Neural progenitor cell (in vitro differentiated cells): ENCODE measurements at places on chromosomes 3 and 15. TPM values are rescaled to one million over a fixed set of nuclear protein-coding genes. Genes with fewer than 3 reads are reported as not detected.

OGG1 gene
- total RNA-seq, result 15.8 and 33.8 TPM in 2 replicates

SCN11A gene
- total RNA-seq, result 0.69 and 0.81 TPM in 2 replicates

DNA sequence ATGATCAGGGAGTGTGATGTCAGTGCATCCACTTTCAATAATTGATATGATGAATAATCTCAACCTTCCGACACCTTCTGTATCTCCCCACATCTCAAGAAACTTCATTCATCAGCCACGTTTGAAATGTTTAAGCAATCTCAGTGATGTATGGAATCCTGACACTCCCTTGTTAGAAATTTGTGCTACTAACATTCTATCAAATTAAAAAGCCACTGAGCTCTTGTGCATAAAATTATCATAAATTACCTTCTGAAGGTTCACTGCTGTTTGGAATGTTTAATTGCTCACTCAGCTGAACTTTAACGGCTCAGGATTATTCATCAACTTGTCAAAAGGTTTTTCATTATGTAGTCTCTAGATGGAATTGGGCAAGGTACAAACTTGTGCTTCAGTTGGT, 108.4 kb upstream of the DPH6 start:
- DNase-seq, result no peak

DNA sequence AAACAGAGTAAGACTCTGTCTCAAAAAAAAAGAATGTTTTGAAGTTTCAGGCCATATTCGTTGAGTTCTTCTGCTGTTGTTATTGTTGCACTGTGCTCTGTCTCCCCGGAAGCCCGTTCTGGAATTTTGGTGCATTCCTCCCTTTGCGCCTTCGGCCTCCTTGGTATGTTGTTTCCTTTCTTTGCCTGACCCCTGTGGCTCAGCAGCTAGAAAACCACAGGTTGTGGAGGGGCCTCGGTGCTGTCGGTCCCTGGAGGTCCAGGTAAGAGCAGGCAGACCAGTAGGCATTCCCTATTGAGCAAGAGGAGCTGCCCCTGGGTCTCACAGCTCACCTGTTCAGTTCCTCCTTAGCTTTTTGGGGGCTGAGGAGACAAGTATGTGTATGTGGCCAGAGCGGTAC, 51.0 kb upstream of the DLG1 start:
- DNase-seq, result peak; percentile 61

- no peak for DNase-seq
Measured at GRCh38 chr15:92073044-92073785, 219.7 kb downstream of the SLCO3A1 start.

DNA sequence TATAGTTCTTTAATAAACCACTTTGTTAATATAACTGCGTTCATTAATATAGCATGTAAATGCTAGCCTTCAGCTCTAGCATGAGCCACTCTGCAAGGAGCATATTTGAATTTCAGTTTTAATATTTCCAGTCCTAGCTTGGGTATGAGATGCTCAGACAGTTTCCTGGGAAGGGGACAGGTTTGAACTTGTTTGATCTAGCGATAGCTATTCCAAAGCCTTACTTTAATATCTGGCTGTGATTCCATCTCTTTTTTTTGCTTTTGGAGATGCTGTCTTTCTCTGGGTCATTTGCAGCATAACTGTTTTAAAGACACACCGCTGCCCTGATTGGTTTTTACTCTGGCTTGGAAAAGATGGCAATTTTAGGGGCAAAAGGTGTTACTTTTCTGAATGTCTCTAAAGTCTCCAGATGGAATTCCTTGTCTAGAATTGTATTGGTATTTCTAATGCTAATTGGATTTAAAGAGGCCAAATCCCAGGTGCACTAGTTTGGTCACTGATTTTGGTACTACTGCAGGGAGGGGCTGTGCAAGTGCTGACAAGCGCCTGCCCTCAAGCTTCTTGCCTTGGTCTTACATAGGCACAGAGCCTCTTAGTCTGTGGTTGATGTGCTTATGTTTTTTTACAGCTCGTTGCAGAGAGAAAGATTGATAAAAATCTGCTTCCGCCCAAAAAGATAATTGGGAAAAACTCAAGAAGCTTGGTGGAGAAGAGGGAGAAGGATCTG, 2.8 kb downstream of the NISCH start:
- DNase-seq, result no peak

GRCh38 chr15:59622289-59622688, 10.7 kb downstream of the GCNT3 start:
- DNase-seq, result peak; percentile 55

GRCh38 chr15:92168066-92168683, 225.5 kb upstream of the ST8SIA2 start:
- DNase-seq, result no peak

ANKRD34C gene
- total RNA-seq, result not detected in 2 replicates

EHHADH gene
- total RNA-seq, result 3.6 and 3.7 TPM in 2 replicates

GRCh38 chr15:101013769-101014675, 94.9 kb downstream of the LRRK1 start:
- DNase-seq, result no peak

SEMA3B gene
- total RNA-seq, result 0.80 and 8.6 TPM in 2 replicates

DNA sequence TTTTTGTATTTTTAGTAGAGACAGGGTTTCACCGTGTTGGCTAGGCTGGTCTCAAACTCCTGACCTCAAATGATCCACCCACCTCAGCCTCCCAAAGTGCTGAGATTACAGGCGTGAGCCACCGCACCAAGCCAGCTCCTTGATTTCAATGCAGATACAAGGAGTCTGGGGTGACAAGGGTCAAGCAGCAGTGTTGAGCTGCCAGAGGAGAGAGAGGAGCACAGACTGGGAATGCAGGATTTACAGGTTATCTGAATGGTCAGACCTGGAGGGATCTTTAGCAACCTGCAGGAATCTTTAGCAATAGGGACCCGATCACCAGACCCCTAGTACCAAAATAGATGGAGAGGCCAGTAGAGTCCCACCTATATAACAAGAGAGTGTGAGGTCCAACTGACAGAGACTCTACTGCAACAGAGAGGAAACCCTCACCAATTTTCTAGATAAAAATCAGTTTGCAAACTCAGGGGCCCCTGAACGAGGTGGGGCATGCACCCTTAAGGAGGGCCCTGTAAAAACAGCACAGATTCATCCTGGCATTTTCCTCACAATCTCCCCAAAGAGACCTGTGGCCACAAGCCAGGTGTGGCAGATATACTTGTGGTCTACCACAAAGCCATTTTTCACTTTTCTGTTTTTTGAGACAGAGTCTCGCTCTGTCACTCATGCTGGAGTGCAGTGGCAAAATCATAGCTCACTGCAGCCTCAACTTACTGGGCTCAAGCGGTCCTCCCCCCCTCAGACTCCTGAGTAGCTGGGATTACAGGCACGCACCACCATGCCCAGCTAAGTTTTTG, 10.7 kb upstream of the SHISA5 start:
- no peak for DNase-seq

LSAMP gene
- 13.3 and 18.0 TPM in 2 replicates for total RNA-seq

DNA sequence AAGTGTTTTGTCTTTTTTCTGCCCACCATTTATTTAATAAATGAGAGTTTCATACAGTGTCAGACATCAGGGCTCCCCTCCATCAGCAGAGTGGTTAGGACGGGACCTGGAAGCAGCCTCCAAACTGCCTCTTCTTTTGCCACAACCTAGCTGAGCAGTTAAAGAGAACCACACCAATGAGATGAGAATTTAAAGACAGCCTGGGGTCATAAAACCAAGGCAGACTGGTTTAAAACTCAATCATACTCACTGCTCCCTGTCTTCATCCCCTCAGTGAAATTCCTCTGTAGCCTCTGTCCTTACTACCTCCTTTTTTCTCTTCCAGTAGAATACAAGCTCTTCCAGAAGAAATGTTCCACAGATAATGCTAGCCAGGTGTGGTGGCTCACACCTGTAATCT, 78.7 kb downstream of the WWTR1 start:
- DNase-seq, result no peak

GRCh38 chr3:15611018-15611417, 9.5 kb downstream of the BTD start:
- no peak for DNase-seq

IQCH gene
- total RNA-seq, result 6.4 and 21.0 TPM in 2 replicates

GRCh38 chr3:104961851-104962250, 404.9 kb upstream of the ALCAM start:
- DNase-seq, result no peak

GRCh38 chr3:100813828-100814227, 104.5 kb downstream of the TFG start:
- no peak for DNase-seq

GRCh38 chr3:23550402-23550801, 255.4 kb upstream of the UBE2E1 start:
- DNase-seq, result no peak

DNA sequence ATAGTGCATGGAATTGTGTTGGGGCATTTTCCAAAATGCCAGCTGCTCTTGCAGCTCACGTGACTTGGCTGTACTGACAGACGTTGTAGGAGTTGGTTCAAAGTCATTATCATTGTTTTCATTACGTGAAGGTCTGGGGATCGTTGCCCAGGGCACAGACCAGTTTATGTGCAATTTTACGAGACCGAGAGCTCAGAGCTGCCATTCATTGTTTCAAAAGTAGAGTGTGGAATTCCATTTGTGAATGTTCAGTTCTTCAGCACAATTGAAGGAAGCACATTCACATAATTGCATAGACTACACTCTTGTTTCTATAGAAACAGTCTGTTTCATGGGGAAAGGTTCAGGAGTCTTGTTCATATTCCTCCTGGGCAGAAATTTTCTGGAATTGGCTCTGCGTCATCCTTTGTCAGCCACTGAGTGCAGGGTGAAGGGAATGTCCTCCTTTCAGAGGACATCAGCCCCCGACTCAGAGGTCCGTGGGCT, 54.5 kb downstream of the GABRG3 start:
- DNase-seq, result no peak

- DNase-seq, result no peak
Measured at GRCh38 chr15:80531796-80532195, 127.6 kb downstream of the ARNT2 start.

CEP19 gene
- total RNA-seq, result 7.0 and 7.7 TPM in 2 replicates

POTEB2 gene
- not detected in 2 replicates for total RNA-seq

- no peak for DNase-seq
Measured at GRCh38 chr3:146513386-146514051, 30.9 kb downstream of the PLSCR1 start.

GRCh38 chr15:93954985-93955571, 276.3 kb upstream of the MCTP2 start:
- peak; percentile 19 for DNase-seq

GRCh38 chr3:17301271-17301670, 416.5 kb downstream of the PLCL2 start:
- DNase-seq, result no peak

- DNase-seq, result no peak
Measured at GRCh38 chr3:31580645-31581044, 47.9 kb downstream of the STT3B start.

- DNase-seq, result no peak
Measured at GRCh38 chr15:80581976-80582375, 113.1 kb upstream of the ABHD17C start.

GRCh38 chr15:59751552-59752413, 62.7 kb upstream of the BNIP2 start:
- peak; percentile 49 for DNase-seq

DNA sequence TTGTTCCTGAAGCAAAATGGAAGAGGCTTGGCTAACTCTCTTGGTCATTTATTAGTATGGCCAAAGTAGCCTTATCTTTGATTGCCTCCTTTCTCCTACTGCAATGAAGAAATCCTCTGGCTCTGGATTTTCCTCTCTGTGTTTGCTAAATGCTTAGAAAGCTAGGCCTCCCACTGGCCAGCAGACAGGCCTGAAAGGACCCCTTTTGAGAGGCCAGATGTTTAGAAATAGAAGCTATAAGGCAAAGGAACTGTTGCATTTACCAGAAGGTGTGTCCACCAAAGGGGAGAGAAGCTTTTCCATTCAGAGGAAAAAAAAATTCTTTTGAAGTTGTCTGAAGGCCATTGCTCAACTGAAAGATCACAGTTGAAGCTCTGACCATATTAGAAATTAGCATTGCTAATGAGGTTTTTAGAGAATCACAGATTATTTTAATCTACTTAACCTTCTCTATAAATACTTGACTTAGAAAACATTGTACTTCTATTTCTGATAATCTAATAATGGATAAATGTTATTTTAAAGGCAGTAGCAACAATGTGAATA, 160.8 kb downstream of the SYNPR start:
- peak; percentile 47 for DNase-seq

GRCh38 chr15:80582816-80583423, 112.2 kb upstream of the ABHD17C start:
- DNase-seq, result no peak

GRCh38 chr15:81052046-81052445, 51.3 kb downstream of the TLNRD1 start:
- DNase-seq, result no peak

DNA sequence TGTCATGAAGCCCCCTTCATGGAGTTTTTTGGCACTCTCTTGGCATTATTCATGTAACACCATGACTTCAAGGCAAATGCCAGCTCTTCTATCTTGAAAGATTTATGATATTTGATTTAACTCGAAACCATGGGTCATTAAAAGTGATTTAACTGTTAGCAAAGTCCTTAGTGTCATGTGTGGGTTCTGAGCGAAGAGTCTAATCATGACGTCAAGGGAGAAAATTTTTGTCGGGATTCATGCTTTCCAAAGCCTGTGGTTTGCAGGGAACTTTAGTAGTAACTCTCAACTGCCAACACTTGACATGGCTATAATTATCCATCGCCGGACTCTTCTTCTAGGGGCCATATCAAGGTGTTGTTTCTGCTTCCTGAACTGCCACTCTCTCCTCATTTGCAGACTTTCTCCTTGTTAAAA, 11.5 kb downstream of the GXYLT2 start:
- no peak for DNase-seq

GRCh38 chr3:120471643-120472042, 20.9 kb upstream of the FSTL1 start:
- DNase-seq, result no peak

DNA sequence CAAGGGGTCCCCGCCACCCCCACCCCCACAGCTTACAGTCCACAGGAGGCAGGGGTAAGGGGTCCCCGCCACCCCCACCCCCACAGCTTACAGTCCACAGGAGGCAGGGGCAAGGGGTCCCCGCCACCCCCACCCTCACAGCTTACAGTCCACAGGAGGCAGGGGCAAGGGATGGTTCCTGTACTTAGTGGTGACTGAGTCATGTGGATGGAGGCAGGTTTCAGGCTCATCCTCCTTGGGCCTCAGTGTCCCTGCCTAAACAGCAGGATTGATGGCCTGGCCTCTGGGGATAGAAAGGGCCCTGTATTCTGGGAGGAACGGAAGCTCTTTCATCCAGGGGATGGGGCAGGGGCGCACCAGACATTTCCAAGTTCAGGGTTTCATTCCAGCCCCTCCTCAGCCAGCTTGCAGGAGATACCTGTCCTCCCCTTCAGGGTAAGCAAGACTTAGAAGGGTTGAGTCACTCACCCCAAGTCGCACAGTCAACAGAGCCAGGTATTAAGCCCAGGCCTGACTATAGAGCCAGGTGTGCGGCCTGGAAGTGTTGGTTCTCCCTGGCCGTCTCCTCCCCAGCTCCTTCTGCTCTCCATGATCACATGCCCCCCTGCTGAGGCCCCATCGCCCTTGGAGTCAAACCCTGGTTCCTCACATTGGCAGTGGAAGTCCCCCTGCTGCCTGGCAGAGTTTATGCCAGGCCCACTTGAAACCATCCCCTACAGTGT, 12.5 kb downstream of the CSK start:
- no peak for DNase-seq

DNA sequence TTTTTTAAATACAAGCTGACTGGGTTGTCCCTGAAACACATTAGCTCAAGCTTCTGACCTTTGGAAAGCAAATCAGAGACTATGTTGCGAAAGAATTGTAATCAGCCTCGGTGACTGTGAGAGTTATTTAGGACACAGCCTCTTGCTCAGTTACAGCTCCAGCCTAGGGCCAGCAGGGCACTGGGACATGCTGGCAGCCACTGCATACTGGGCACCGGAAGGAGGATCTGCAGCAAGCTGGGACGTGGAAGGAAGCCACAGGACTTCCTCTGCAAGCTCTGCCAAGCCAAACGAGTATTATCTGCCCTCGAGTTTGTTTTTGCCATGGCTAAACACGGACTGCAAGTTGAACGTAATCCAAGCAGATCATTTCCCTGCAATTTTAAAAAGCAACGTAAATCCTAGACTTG, 24.4 kb upstream of the COPG1 start:
- no peak for DNase-seq

GPR171 gene
- total RNA-seq, result not detected in 2 replicates
